ENCODE measurements at places on chromosomes 5 and 9. TPM values are rescaled to one million over a fixed set of nuclear protein-coding genes. Genes with fewer than 3 reads are reported as not detected.

GRCh38 chr9:78169125-78169524, 66.8 kb upstream of the CEP78 start:
- DNase-seq, result no peak

DNA sequence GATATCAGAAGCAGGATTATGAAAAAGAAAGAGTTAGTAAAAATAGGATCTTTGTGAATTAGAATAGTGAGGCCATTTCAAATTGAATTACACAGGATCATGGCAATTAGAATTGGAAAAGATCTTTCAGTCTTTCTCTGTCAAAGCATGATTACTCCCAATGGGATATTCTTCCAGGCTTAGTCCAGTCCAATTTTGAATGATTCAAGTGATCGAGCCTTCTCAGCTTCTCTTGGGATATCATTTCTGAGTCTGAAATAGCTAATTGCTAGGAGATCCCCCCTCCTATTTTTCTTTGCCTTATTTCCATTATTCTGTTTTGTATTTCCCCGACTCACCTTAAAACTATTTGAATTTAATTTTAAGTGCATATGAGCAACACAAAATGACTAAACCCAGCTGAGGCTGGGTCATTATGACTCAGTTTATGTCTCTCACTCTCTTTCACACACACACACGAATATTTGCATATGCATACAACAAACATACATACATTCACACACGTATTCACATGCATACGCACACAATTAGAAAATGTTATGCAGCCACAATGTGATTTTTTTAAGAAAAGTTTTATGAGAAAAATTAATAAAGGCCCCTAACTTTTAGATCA, 34.8 kb upstream of the EFNA5 start:
- peak; percentile 1 for DNase-seq

GRCh38 chr9:129524582-129525270, 96.2 kb downstream of the C9orf50 start:
- no peak for DNase-seq

GRCh38 chr9:135790850-135791249, 88.9 kb downstream of the KCNT1 start:
- DNase-seq, result no peak

DNA sequence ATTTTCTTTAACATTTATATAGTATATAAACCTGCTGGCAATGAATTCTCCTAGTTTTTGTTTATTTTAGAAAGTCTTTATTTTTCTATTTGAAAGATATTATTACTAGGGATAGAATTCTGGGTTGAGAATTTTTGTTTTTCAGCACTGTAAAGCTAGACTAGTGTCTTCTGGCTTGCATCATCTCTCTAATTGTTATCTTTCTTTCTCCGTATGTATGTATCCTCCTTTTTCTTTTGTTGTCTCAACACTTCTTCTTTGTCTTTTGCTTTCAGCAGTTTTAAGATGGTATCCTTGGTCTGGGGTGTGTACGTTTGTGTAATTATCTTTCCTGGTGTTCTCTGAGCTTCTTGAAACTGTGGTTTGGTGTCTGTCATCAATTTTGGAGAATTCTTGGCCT, 48.8 kb downstream of the FBXO4 start:
- no peak for DNase-seq

- no peak for DNase-seq
Measured at GRCh38 chr5:103397739-103398581, 139.4 kb downstream of the MACIR start.

DNA sequence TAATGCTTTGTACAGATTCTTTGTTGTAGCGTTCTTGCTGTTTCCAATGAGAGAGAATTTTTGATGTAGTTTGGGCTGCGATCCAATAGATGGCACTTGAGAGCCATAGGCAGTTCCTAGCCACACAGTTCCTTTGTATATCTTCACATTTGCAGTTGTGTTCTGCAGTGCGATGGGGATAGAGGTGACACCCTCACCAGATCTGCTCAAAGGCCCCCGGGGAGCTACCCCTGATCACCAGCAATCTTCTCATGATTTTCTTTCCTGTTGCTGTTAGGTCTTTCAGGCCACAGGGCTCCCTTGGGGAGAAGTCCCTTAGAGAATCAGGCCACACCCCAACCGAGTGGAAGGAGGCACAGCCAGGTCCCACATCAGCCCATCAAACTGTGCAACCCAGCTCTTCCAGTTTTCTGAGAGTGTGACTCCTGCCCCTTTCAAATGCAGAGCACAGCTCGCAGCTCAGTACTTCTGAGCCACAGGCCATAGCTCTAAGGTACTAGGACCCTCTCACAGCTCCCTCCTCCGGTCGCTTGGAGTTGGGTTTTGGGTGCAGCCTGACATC, 353.7 kb downstream of the SLCO4C1 start:
- no peak for DNase-seq

- no peak for DNase-seq
Measured at GRCh38 chr9:117355542-117355941, 59.3 kb downstream of the ASTN2 start.

Gene HTR4
- not detected for total RNA-seq

Gene CA9
- 82.4 TPM for total RNA-seq

Data from RPMI7951 (cell line).